Dermis blood vessel endothelial cell (primary cell): ENCODE measurements at places on chromosomes 1 and 21. TPM values are rescaled to one million over a fixed set of nuclear protein-coding genes. Genes with fewer than 3 reads are reported as not detected.

DNA sequence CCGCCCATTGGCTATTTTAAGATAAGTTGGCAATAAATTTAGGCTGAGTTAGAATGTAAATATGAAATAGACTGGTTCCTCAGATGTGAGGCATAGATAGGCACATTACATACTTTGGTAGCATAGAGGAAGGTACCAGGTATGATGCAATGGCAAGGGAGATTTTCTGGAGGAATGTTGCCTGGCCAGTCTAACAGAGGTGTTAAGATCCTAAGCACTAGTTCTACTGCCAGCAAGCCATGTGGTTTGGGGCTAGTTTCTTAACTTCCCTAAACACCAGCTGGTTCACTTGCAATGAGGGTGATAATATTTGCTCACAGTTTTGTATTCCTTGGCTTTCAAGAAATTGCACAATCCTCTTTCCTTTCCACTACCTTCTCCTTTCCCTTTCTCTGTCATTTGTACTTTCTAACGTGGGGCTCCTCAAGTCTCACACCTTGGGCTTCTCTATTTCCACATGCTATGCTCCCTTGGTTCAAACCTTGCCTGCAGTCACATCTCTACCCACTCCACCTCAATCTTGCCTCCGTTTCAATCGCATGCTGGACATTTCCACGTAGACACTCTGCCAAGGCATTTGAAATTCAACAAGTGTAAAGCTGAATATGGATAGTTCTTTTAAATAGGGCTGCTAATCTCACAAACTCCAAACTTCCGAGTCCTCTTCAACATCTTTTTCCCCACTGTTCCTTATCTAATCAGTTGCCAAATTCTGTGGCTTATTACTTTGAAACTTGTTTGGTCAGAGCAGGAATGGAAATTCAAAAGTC, 4.7 kb upstream of the CD55 start:
- no peak for DNase-seq

- no peak for DNase-seq
Observed at GRCh38 chr1:97936976-97937375, 16.1 kb upstream of the DPYD start.

The KRTAP19-1 gene
- total RNA-seq, result not detected in 2 replicates

DNA sequence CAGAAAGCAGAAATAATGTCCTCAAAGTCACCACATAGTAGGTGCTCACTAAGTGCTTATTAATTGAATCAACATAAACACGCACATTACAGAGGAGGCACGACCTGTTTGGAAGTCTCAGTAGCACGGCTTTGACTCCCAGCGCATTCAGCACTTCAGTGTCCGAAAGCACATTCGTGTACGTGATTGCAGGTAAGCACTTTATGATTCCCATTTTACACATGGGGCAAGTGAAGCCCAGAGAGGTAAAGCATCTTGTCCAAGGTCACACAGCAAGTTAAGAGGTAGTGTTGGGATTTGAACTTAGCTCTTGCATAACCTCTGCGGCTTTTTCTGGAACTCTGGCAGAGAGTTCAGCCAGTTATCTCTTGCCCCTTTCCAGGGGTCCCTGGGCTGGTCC, 85.2 kb upstream of the WNT4 start:
- no peak for DNase-seq

The SMG5 gene
- total RNA-seq, result 74.2 and 89.6 TPM in 2 replicates

DNA sequence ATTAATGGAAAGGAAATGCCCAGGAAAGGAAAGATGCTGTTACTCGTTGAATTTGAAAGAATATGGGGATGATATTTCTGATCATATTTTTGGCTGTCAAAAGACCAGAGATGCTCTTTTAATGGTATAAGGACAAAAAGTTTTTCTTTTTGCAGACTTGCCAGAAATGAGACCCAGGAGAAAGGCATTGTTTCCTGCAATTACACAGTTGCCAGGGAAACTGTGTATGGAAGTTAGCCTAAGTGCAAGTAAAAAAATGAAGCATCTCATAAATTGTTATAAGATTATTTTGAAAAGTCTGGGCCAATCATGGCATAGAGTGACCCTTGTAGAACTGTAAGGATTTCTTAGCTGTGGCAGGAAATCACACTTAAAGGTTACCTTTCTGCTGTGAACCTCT, 155.7 kb upstream of the BEND5 start:
- DNase-seq, result no peak

DNA sequence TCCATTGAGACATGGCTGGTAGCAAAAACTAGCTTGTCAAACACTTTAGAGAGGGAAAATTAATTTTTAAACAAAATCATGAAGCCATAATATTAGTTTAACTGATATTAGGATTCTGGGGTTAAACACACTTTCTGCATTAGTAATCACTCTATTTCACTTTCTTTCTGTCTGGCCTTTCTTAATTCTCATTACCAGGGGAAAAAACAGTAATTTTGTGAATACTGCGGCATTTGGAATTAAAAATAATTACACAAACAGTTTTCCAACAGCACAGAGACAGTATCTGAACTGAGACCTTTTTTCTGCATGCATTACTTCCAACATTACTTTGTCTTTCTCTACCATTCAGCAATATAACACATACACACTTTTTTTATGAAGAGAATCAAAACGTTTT, 190.6 kb downstream of the MRPL39 start:
- DNase-seq, result no peak

GRCh38 chr1:67174716-67175284, 8.5 kb downstream of the IL23R start:
- no peak for DNase-seq

The MRTO4 gene
- total RNA-seq, result 23.5 and 29.7 TPM in 2 replicates

The KRTAP12-2 gene
- not detected in 2 replicates for total RNA-seq

The AGL gene
- 9.9 and 15.4 TPM in 2 replicates for total RNA-seq

DNA sequence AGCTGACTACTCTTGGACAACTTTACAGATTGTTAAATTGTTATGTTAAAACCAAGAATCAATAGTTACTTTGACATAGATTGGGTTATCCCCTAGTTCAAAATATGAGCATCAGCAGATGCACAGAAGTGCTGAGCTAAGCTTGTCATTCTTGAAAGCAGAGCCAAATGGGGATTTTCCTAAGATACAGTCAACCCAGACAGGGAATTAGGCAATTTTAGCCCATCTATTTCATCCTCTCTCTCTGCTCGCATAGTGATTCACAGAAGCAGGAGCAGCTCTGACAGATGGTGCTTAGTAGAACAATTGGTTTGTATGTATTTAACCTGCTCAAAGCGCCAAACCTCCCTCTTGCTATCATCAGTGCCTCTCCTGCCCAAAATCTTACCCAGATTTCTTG, 27.9 kb upstream of the PRRC2C start:
- no peak for DNase-seq

DNA sequence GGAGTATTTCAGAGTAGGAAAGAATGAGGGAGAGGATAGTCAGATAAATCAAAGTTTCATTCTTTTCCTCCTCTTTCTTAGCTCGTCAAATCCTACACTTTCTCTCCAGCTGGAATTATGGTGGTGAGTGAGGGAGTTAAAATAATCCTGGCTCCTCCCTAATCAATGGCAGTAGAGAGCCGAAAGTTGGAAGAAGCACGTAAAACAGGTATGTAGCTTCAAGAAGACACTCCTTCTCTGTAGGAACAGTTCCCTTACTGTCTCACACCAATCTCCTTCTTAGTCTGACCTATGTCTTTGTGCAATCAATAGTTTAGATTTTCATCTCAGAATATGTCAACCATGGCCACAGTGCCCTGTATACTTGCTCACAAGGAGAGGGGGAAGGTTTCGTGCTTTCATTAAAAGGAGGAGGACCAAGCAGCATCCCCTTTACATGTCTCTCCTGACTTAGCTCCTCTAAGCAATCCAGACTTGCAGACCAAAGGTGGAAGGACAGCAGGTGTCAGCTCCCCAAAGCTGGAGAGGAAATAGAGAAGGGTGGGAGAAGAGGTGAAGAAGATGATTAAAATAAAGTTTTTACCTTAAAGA, 878 bp downstream of the MINDY1 start:
- DNase-seq, result peak; percentile 25

DNA sequence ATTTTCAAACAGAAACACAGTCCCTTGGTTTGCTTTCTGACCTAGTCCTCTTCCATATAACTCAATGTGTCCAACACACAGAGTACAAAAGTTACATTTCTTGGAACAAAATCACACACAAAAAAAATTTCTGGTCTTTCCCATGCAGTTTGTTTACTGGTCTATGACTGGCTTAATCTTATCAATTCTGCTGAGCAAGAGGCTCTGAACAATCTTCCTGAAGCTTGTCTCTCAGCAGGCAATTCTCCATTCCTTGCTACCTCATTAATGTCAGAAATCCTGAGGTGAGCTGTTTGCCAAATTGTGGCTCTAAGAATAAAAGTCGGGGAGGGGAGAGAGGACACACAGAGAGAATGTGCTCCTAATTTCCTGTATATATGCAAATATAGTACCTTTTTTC, 423.6 kb downstream of the HLX start:
- DNase-seq, result no peak

The PPIAL4G gene
- total RNA-seq, result not detected in 2 replicates
